ENCODE measurements at places on chromosomes 16 and 17.

- no peak for DNase-seq
These were observed 33.6 kb downstream of the FOXL1 start for GRCh38 chr16:86611941-86612340.

DNA sequence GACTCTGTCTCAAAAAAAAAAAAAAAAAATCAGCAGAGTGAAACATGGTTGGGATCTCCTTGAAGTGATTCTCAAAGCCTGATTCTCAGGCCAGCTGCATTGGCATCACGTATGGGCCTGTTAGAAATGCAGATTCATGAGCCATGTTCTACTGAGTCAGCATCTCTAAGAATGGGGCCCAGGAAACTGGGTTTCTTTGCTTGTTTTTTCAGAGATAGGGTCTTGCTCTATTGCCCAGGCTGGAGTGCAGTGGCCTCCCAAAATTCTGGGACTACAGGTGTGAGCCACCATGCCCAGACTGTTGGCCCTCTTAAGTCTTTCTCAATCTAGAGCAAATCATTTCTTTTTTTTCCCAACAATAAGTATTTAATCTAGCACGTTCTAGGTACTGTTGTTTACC, 47.7 kb downstream of the CDK12 start:
- DNase-seq, result no peak

DNA sequence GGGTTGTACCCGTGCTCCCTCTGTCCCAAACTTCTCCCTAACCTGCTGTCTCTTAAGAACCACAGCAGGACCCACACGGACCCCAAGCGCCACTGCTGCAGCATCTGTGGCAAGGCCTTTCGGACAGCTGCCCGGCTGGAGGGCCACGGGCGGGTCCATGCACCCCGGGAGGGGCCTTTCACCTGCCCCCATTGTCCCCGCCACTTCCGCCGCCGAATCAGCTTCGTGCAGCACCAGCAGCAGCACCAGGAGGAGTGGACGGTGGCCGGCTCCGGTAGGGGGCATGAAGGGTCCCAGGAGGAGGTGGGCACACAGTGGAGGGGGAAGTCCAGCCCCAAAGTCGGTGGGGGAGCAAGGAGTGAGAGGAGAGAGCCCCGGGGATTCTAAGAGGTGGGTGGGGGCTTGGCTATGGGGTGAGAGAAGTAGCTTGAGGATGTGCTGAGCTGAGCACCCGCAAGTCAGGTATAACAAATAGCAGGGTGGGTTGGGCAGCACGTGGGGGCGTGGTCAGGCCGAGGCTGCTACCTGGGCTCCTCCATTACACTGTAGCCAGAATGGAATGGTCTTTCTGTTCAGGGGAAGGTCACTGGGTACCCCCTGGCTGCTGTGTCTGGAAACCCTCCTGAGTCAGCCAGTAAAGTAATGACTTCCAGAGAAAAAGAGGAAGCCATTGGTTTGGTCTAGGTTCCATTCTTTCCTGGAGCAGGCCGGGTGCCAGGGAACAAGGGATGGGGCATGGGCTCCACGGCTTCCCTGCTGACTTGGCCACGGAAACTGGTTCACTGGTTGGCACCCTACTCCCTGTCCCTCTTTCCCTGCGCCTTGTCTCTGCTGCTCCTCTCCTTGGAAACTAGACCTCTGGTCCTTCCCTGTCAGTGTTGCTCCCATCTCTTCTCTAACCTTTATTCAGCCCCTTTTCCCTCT, 7.1 kb downstream of the PRSS53 start:
- no peak for DNase-seq

DNA sequence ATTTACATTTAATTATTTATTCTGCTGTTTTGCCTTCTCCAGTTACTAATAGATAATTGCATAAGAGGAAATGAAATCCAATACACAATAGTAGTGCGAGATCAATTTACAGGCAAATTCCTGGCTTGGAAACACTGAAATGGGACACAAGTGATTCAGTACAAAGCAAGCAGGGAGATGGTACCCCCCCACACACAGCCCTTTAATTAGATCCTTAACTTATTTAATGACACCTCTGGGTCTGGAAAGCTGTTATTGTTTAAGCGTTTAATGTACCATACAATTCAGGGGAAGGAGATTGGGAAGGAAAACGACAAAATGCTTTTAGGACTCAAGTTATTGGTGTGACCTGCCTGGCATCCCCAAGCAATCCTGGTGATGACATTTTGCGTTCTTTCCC, 318.2 kb downstream of the NPIPA8 start:
- DNase-seq, result no peak

- no peak for DNase-seq
These were observed 6.6 kb downstream of the PRAC1 start for GRCh38 chr17:48715496-48716399.

- no peak for DNase-seq
These were observed 8.4 kb downstream of the C16orf86 start for GRCh38 chr16:67674851-67675578.

DNA sequence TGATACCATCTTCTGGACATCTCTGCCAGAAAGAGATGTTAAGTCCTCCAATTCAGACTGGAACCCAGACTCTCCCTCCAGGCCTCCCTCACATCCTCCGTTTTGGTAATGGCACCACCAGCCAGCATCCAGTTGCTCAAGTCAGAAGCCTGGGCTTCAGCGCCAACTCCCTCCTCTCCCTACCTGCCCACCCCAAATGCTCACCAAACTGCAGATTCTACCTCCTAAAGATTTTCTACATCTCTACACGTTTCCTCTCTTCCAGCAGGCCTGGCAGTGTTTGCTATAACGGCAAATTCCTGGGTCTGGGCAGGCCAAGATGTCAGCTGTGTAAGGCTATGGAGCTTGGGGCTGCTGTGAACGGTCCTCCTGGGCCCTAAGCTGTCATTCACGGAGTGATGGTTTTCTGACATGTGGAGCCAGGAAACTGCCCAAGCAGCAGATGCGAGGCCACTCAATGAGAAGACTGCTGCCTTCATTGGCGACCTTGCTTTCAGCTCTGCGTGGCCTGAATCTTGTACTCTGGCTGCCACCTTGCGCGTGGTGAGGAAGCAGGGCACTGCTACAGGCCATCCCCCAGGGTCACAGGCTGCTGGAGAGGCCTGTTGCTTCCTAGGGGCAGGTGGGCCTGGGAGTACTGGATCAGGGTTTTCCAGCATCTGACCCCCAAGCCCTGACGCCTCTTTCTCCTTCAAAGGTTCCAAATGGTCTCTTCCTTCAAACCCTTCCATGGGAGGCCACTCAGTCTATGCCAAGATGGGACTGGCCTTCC, 37.7 kb downstream of the TBX4 start:
- no peak for DNase-seq

DNA sequence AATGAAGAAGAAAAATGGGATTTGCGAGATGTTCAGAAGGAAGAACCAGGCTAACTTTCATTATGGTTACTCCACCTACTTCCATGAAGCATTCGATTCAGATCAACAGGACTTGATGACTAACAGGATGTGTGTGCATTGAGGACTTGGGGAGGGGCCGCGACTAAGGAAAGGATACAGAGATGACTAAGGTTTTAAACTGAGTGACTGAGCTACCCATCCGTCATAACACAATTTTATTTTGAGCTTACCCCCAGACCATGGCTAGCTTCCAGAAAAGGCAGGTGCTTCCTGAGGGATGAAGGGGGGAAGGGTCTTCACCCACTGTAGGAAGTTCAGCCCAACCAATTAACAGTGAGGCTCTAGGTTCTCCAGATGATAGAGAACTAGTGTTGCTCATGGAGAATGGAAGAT, 2.5 kb upstream of the CDYL2 start:
- DNase-seq, result no peak

GRCh38 chr17:77893144-77894044, 65.1 kb upstream of the TNRC6C start:
- no peak for DNase-seq

GRCh38 chr17:19309701-19310100, 52.8 kb downstream of the B9D1 start:
- DNase-seq, result no peak

DNA sequence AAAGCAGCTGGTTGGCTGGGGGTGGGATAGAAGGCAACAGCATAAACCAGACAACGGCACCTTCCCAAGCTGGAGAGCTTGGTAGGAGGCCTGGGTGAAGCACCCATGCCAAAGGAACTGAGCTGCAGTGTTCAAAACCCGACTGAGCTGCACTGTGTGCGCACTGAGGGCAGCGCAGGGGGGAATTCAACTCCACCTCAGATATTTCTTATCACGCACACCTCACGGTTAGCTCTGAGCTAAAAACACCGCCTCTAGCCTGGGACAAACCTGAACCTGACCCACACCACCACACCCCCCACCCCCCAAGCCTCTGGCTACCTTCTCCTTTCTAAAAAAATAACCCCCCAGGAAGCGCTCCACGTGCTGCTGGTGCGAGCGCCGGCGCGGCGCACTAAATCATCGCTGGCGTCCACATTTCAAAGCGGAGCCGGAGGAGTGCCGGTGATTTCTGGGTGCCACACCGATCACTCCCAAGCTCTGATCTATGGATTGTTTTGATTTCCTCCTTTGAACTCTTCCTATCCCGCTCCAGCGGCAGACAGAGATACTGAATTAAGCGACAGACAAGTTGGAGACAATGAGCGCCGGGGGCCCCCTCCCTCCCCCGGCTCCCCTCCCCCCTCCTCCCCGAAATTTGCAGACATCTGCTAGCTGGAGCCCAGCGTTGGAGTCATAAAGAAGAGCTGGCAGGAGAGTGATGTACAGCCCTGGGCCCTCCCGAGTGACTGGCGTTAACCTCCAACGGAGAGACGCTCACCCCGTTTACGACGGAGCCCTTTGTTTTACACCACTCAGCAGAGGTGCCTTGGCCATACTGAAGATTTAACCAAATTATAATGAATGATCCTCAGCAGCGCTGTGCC, 85.0 kb downstream of the NOG start:
- DNase-seq, result no peak
